Non-pigmented ciliary epithelial cell (primary cell): ENCODE measurements at places on chromosomes 7 and 10.

GRCh38 chr7:106117786-106118544, 5.9 kb upstream of the SYPL1 start:
- DNase-seq, result no peak

- DNase-seq, result no peak
Observed at GRCh38 chr10:9833942-9834341, 1183.7 kb upstream of the CELF2 start.

DNA sequence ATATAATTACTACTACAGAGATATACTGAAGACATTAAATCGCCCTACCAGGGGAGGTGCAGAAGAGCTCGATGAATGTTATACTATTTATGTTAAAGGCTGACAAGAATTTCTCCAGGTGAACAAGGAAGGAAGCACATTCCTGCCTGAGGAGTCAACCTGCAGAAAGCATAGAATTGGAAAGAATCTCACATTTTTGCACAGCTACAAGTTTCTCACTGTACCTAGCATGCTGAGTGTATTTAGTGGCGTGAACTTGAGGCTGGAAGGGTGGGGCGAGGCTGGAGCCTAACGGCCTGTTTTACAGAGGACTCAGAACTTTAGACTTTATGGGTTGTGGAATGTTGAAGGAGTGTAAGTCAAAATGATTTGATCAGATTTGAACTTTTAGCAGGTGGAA, 373.6 kb upstream of the LRGUK start:
- no peak for DNase-seq

GRCh38 chr10:125337510-125337909, 177.1 kb upstream of the CTBP2 start:
- DNase-seq, result no peak

DNA sequence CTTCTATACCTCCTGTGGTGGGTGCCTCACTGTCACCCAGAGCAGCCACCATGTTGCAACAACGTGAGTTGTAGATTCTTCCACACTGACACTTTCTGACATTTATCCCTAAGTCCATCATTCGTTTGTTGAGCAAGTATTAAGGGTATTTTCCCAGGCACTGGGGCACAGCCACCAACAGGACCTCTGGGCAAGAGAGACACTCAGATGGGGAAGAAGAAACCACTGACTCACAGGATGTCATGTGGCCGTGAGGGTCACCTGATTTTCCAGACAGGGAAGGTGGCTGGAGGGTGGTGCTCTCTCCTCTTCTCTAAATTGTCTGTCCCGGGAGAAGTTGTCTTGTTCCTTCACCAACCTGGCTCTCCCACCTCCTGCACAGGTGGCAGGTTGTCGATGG, 51.7 kb upstream of the PPIF start:
- no peak for DNase-seq

DNA sequence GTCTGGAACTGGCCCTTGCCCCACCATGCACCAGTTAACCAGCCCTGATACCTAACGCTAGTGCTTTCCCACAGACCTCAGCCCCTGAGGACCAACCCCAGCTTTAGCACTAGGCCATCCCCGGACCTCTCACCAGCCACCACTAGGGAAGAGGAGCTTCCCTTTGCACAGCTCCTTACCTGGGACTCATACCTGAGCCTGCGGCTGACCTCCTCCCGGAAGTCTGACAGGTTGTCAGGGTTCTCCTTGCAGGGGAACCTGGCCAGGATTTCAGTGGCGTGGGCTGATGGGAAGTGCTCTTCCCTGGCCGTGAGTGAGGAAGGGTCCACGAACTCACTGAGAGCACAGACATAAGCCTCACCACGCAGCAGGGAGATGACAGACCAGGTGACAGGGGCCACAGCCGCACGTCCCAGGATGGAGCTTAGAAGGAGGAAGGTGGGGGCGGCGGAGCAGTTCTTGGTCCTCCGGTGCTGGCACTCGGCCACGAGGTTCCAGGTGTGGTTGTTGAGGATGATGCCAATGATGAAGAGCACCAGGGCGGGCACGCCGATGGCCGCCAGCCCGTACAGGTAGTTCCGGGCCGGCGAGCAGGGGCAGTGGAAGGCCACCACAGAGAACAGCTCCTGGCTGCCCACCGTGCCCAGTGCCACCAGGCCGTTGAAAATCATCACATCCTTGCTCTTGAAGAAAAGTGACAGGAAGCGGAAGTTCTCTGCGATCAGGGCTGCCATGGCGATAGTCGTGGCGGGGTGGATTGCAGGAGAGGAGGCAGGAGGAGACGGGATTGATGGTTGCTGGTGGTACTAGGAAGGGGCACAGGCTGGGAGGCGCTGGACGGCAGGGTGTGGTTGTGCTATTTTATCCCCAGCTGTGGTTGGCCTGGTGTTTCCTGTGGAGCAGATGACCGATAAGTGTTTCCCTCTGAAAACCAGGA, 2.7 kb downstream of the CALHM2 start:
- DNase-seq, result no peak

GRCh38 chr10:17004801-17005380, 124.7 kb downstream of the CUBN start:
- DNase-seq, result no peak

DNA sequence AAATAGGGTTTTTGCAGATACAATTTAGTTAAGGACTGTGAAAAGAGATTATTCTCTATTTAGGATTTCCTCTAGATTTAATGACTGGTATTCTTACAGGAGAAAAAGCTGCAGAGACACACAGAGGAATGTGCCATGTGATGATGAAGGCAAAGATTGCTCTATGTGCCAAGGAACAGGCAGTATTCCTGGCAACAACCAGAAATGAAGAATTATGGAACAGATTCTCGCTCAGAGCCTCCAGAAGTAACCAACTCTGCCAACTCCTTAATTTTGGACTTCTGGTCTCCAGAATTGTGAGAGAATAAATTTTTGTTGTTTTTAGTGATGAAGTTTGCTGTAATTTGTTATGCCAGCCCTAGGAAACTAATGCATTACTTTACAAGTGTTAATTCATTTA, 307.6 kb upstream of the SEMA3A start:
- DNase-seq, result no peak

- no peak for DNase-seq
Observed at GRCh38 chr10:73931767-73932619, 21.1 kb downstream of the PLAU start.

DNA sequence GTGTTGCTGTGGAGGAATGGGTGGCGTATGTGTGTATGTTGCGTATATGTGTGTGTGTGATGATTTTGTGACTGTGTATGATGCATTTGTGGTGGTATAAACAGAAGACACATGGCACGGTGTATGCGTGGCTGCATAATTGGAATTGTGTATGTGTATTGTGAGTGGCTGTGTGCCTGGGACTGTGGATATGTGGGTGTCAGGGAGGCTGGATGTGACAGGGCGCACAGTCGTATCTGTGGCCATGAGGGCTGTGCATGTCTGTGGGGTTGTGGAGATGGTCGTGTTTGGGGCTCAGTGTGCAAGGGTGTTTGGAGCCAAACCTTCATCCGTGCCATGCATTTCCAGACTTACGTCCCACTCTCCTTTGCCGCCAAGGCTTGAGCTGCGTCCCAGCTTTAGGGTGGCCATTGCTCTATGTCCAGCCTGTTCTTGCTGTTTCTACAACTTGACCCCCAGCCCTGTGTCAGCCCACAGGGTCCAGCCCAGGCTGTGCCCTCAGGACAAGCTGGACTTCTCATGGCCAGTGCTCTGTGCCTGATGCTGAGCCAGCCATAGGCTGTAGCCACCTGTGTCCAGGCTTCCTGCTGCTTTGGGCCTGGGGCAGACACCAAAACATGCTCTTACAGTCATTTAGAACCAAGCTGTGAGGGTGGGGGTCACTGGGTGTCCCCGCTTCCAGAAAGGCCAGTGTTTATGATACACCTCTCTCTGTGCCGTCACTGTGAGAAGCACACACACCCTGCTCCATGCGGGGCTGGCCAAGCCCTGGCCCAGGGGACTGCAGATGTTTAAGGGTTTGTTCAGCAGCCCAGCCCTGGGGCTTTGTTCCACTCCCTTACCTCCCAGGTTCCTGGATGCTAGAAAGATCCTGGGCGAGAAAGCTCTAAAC, 127.6 kb downstream of the NEURL1 start:
- no peak for DNase-seq

DNA sequence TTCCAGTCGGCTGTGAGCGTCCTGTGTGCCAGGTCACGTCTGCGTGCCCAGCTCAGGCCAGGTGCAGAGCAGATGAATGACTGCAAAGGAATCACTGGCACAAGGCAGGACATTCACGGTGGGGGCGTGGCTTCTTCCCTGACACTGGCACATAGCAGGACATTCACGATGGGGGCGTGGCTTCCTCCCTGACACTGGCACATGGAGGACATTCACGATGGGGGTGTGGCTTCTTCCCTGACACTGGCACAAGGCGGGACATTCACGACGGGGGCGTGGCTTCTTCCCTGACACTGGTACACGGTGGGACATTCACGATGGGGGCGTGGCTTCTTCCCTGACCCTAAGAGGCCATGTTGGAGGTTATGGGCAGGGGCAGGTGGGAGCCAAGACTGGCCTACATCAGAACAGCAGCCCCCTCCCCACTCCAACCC, 64.3 kb downstream of the MYL10 start:
- no peak for DNase-seq

DNA sequence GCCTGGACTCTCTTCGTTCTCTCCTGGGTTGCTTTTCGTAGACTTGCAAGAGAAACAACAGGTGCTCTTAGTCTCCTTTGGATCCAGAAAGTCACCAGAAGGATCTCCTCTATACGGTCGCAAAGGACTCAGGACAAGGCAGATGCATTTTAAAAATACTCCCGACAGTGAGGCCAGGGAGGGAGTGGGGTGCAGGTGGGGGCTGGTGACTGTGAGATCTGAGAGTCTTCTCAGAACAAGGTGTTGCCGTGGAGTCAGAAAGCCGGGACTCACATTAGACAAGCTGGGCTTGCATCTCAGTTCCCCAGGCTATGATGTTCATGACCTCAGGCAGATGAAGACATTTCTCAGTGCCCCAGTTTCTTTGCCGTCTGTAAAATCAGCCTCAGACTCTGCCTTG, 507.2 kb downstream of the TCERG1L start:
- no peak for DNase-seq

GRCh38 chr7:151744656-151745638, 132.0 kb downstream of the PRKAG2 start:
- no peak for DNase-seq

- peak; percentile 90 for DNase-seq
Observed at GRCh38 chr10:68871731-68872342, 29.3 kb upstream of the DDX50 start.

DNA sequence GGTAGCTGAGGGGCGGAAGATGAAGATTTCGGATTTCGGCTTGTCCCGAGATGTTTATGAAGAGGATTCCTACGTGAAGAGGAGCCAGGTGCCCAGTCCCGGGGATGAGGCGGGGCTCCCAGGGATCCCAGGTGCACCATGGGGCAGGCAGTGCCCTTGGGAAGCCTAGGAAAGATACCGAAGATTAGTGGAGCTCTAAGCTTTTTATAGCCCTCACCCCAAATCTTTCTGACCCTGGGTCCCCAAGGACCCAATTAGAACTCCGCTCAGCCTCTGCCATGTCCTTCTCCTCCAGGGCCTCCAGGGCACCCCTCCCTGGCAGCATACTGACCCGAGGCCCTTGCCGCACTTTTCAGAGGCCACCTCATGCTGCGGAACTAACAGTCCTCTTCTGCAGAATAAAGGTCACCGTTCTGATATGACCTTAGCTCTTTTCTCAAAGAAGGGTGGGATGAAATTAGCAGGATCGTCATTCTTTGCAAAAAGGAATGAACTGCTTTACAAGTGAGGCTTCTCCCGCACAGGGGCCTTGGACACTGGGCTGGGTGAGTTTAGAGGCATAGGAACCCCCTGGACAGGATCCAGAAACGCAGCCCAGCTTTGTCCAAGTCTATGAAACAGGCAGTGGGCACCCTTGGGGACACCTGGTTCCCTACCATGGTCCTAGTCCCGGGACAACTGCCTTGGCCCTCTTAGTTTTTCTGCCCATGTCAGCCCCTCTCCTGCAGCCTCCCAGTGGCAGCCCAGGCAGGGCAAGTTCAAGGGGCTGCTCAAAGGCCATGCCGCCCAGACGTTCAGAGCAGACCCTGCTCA, 17.9 kb upstream of the CSGALNACT2 start:
- no peak for DNase-seq

DNA sequence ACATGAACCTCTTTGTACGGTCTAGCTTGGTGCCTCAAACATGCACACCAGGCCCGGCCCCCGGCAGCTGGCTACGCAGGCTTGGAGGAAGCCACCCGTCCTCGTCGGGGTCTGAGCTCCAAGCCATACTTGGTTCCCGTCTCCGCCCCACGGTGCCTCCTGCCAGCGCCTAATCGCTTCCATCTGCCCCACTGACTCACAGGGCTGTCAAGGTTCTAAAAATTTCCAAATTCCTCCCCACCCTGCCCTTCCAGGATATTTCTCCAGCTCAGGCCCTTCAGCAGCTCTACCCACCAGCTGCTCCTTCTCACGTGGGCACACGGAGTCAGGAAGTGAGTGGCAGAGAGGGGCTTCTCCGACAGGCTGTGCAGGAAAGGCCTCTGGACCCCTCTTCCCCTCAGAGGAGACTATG, 38.8 kb downstream of the TMEM270 start:
- no peak for DNase-seq

- peak; percentile 55 for DNase-seq
Observed at GRCh38 chr10:89086801-89087521, 96.4 kb downstream of the FAS start.
